Nephron progenitor cell (in vitro differentiated cells): ENCODE measurements at places on chromosomes 4 and X.

- DNase-seq = no peak
These were observed 53.8 kb upstream of the GPR78 start for GRCh38 chr4:8526363-8526855.

DNA sequence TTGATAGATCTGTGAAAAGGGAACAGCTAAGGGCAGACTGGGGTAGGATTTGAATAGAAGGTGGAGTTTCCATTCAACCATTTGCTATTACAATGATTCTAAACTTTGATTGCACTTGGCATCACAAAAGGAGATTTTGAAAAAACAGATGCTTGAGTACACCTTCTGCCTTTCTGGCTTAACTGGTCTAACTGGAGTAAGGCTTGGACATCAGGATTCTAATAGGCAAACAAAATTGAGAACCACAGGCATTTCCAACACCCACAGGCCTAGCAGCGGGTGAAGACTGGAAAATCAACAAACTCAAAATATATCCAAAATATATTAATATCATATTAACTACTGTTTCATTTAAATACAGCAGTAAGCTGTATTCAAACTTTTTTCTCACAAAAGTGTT, 1.9 kb upstream of the VEGFC start:
- DNase-seq = no peak

GRCh38 chr4:10025230-10025806, 4.0 kb upstream of the SLC2A9 start:
- no peak for DNase-seq

DNA sequence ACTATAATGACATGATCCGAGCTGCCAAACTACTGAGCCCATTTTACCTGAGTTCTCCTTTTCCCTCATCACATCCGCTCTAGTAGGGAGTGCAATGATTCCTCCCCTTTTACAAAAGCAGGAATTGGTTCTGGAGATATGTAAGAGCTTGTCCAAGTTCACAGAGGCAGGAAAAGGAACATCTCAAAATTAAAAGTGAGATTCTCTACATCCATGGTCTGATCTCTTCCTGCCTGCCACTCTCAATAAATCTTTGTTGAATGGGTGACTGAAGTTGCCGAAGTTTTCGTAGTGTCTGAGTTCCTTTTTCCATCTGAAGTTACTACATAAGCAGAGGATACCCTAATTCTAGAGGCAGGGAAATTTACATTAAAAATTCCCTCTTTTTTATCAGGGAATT, at the start of gene FGFBP1:
FGFBP1 (minus strand) TSS at position 101 of the 400 bp plus-strand sequence. CDS start 2,108 bp downstream, outside the sequence.
- DNase-seq = no peak

GRCh38 chrX:13372203-13372980, 52.5 kb upstream of the ATXN3L start:
- no peak for DNase-seq
